ENCODE measurements at places on chromosomes 2 and 18. TPM values are rescaled to one million over a fixed set of nuclear protein-coding genes. Genes with fewer than 3 reads are reported as not detected.

- H3K36me3 ChIP-seq = no peaks in the 10 kb centered on the region
- H3K4me3 ChIP-seq = no peak overlapping the region
- H3K27me3 ChIP-seq = no peaks in the 10 kb centered on the region
- H3K4me1 ChIP-seq = no peaks in the 10 kb centered on the region
- DNase-seq = no peak
- no peak overlapping the region for H3K27ac ChIP-seq
These were observed 64.7 kb upstream of the GCFC2 start for GRCh38 chr2:75775311-75775823.

GRCh38 chr18:41618147-41618546 lies 336.9 kb upstream of the PIK3C3 start:
- H3K36me3 ChIP-seq = no peaks in the 10 kb centered on the region
- no peaks in the 10 kb centered on the region for H3K27me3 ChIP-seq
- H3K4me3 ChIP-seq = no peak overlapping the region
- no peak overlapping the region for H3K27ac ChIP-seq
- H3K4me1 ChIP-seq = no peaks in the 10 kb centered on the region

DNA sequence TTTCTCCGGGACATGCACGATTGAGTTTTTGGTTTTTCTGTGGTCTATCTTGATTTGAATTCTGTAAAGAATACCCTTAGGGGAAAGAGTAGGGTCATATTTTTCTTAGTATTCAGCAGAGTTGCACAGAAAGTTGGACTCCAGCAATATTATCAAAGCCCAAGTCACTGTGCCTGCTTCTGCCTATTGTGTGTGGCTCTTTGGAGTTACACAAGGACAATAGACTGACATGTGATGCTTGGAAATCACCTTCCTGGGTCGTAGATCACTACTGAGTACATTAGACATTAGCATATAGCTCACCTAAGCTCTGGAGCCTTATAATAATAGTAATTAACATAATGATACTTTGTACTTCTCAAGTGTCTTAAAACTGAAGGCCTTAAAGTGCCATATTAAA lies 238.8 kb upstream of the FOSL2 start:
- H3K27ac ChIP-seq = no peak overlapping the region
- no peaks in the 10 kb centered on the region for H3K27me3 ChIP-seq
- DNase-seq = no peak
- H3K36me3 ChIP-seq = no peaks in the 10 kb centered on the region
- H3K4me1 ChIP-seq = peaks cover 16% of the 10 kb centered on the region

DNA sequence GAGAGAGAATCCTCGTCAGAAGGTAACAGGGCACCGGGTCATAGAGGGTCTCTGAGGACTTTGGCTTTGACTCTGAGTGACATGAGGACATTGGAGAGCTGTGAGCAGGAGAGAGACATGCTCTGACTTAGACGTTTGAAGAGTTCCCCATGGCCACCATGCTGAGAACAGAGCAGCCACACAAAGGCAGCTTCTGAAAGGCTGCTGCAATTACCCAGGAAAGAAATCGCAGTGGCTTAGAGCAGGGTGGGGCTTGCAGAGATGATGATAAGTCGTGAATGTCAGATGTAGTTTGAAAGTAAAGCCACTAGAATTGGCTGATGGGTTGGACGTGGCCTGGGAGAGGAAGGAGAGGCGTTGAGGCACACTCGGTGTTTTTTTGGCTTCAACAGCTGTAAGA lies 79.0 kb downstream of the ZCCHC2 start:
- H3K4me3 ChIP-seq = no peak overlapping the region
- DNase-seq = no peak
- H3K4me1 ChIP-seq = peaks cover 3% of the 10 kb centered on the region
- H3K27me3 ChIP-seq = no peaks in the 10 kb centered on the region
- no peaks in the 10 kb centered on the region for H3K36me3 ChIP-seq

GRCh38 chr18:21916594-21916993 lies 176.0 kb downstream of the MIB1 start:
- H3K36me3 ChIP-seq = no peaks in the 10 kb centered on the region
- no peaks in the 10 kb centered on the region for H3K4me1 ChIP-seq
- H3K4me3 ChIP-seq = no peak overlapping the region

- DNase-seq = no peak
- no peaks in the 10 kb centered on the region for H3K27me3 ChIP-seq
- H3K36me3 ChIP-seq = no peaks in the 10 kb centered on the region
- H3K27ac ChIP-seq = no peak overlapping the region
These were observed 623.1 kb downstream of the CCDC85A start for GRCh38 chr2:56806924-56807323.

DNA sequence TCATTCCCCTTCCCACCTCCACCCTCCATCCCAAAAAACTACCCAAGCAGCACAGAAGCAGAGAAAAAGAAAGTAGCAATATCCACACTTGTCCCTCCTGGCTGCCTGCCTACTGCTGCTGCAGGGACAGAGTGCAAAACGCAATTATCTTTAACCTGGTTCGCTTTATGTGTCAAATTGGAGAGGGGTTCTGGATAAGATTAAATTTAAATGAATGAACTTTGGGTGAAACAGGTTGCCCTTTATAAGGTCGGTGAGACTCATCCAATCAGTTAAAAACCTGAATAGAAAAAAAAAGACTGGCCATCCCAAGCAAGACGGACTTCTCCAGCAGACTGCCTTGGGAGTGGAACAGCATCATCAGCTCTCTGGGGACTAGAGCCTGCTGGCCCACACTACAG lies 62.6 kb downstream of the ANKRD44 start:
- no peak overlapping the region for H3K4me3 ChIP-seq
- no peak overlapping the region for H3K27ac ChIP-seq
- peaks cover 17% of the 10 kb centered on the region for H3K4me1 ChIP-seq
- H3K27me3 ChIP-seq = no peaks in the 10 kb centered on the region

- DNase-seq = no peak
- no peaks in the 10 kb centered on the region for H3K27me3 ChIP-seq
- no peak overlapping the region for H3K4me3 ChIP-seq
- no peaks in the 10 kb centered on the region for H3K4me1 ChIP-seq
These were observed 151.2 kb upstream of the ALKAL2 start for GRCh38 chr2:439077-439476.

DNA sequence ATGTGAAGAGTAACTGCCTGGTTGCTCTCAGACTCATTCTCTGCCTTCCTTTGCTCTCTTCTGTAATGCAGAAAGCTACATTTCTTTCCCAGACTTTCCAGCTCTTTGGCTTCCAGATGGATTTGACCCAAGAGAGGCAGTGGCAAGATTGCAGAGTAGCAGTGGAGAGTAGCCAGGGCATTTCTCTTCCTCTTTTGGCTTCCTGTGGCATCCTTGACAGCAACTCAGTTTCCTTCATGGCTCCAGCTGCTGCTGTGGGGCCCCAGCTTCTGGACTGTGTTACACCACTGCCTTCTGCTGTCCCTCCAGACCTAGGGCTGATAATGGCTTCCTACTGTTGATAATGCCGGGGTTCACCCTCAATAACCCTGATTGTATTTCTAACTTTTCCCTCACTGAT lies 469.4 kb upstream of the SPRED2 start:
- no peak for DNase-seq
- no peaks in the 10 kb centered on the region for H3K4me1 ChIP-seq
- H3K27me3 ChIP-seq = no peaks in the 10 kb centered on the region
- no peak overlapping the region for H3K27ac ChIP-seq

DNA sequence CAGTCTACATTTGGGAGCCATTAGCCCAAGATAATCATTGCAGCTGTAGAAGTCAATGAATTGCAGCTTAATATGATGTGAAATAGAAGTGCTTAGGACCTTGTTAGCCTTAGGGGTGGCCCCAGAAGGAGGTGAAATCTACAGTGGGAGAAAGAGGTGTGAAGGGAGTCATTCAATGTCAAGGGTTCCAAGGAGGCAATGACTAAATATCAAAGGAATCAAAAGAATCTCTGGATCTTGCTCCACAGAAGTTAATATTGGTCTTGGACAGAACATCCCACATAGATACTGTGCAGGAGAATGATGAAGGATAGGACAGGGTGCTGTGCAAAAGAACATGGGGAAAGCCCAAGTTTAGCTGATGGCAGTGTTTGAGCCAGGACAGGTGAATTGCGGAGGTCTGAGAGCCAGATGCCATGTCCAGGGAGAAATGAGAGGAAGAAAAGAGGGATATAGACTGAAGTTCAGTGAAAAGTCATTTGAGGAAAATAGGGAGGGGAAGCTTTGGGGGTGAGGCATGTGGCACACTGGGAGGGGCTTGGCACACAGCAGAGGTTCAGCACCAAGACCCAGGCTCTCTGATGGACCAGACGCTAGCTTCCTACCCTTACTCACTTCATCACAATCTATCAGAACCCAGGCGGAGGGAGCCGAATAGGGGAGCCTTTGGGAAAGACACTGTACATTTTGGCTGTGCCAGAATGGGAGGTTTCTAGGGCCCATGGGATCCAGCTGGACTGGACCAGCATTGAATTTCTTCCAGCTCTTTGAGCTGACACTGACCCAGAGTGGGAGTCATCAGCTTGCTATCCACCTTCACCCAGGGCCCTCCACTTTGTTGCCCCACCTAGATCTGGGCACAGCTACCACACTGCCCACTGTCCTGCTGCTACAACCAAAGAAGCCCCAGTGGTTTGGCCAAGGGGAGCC lies 2.2 kb downstream of the IL1F10 start:
- H3K36me3 ChIP-seq = no peaks in the 10 kb centered on the region
- peak; percentile 52 for DNase-seq

DNA sequence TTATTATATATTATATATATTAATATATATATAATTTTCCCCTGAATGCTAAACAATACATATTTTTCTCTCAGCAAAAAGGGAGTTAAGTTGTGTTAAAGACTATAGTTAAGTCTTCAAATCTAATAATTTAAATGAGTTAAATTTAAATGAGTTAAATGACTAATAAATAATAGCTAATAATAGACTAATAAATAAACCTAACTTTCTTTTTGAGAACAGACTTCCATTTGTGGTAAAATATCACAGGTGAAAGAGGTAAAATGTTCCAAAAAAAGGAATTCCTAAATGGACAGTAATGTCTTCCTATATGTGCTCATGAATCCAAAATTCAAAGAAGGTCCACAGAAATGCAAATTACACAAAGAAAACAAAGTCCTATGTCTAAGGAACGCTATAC lies 74.6 kb downstream of the SLC25A12 start:
- H3K27me3 ChIP-seq = no peaks in the 10 kb centered on the region
- H3K36me3 ChIP-seq = no peaks in the 10 kb centered on the region
- DNase-seq = no peak
- H3K4me3 ChIP-seq = no peak overlapping the region
- H3K4me1 ChIP-seq = no peaks in the 10 kb centered on the region
- H3K27ac ChIP-seq = no peak overlapping the region

DNA sequence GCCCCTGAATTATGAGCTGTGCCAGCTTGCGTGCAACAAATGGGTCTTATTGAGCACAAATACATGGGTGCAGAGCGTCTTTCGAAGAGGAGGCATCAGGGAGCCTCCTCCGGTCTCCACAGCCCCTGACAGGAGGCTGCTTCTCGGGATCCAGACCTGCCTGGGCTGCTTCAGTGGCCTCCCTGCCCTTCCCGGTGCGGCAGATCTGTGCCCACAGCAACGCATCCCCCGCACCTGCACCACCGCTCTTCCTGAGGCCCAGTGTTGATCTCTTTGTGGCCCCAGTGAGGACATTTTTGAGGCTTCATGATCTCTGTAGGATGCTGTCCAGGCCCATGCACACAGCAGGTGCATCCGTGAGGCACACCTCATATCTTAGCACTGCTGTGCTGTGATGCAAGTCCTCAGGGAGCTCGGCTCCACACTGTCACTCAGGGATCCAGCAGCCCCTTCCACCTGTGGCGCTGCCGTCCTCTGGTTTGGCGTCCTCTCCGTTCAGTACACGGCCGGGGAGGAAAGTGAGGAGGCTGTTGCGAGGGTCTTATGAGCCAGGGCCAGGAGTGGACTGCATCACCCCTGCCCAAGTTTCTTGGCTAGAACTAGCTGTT lies 17.4 kb downstream of the RTP5 start:
- no peak for DNase-seq
- peaks cover 16% of the 10 kb centered on the region for H3K4me1 ChIP-seq
- H3K27me3 ChIP-seq = no peaks in the 10 kb centered on the region
- H3K36me3 ChIP-seq = no peaks in the 10 kb centered on the region
- H3K27ac ChIP-seq = no peak overlapping the region

DNA sequence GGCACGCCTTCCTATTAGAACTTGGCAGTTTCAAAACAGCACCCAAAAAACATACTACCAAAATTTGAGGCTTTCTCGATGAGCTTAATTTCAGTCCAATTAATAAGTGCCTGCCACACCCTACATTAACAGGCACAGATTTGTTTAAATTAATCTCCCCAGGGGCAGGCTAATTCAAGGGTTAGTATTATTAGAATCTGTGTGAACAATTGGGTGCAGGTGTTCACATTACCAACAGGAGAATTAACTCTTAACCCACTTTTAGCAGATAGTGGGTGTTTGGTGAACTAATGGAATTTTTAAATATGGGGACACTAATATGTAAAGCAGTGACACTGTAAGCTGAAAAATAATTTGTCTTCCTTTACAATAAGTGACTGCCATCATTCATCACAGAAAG lies 4.1 kb downstream of the MBD2 start:
- no peaks in the 10 kb centered on the region for H3K27me3 ChIP-seq
- H3K27ac ChIP-seq = no peak overlapping the region
- H3K4me3 ChIP-seq = no peak overlapping the region
- peaks cover 56% of the 10 kb centered on the region for H3K4me1 ChIP-seq
- H3K36me3 ChIP-seq = no peaks in the 10 kb centered on the region
- no peak for DNase-seq

DNA sequence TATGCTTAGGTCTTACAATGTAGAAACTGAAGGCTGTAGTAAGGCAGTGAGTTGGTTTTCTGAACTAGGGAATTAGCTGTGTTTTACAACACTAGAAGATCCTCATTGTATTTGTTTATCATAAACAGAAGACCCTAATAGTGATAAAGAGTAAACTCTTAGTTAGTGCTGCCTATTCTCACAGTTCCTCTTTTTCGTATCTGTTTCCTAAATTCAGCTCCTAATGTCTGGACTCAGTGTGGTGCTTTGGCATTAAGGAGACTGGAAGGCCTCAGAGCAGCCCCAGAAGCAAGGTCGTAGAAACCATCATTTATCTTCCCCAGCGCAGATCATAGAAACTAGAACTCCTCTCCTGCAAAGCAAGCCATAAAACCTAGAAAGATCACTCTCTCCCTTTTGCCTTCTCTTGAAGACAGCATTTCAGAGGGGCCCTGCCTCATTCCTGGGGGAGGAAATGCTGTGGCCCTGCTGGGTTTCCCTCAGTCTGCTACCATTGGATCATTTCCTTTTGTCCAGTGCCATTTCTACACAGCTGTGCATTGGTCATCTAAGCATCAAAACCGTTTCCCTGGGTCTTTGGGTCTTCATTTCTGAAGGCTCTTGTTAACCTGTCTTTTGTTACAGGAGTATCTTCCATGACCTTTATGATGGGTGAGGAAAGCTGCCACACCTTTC lies 4.7 kb downstream of the ACP1 start:
- H3K36me3 ChIP-seq = peaks cover 22% of the 10 kb centered on the region
- peaks cover 48% of the 10 kb centered on the region for H3K4me1 ChIP-seq
- no peaks in the 10 kb centered on the region for H3K27me3 ChIP-seq
- peak; percentile 58 for DNase-seq
- H3K4me3 ChIP-seq = no peak overlapping the region

CD8A gene
- 6.9 TPM for total RNA-seq

C2orf78 gene
- not detected for total RNA-seq

GPR75 gene
- total RNA-seq = 5.4 TPM

ODC1 gene
- total RNA-seq = 34.9 TPM

STARD6 gene
- not detected for total RNA-seq

GAL3ST2 gene
- total RNA-seq = 0.98 TPM
